ENCODE measurements at places on chromosomes 12 and 14.

DNA sequence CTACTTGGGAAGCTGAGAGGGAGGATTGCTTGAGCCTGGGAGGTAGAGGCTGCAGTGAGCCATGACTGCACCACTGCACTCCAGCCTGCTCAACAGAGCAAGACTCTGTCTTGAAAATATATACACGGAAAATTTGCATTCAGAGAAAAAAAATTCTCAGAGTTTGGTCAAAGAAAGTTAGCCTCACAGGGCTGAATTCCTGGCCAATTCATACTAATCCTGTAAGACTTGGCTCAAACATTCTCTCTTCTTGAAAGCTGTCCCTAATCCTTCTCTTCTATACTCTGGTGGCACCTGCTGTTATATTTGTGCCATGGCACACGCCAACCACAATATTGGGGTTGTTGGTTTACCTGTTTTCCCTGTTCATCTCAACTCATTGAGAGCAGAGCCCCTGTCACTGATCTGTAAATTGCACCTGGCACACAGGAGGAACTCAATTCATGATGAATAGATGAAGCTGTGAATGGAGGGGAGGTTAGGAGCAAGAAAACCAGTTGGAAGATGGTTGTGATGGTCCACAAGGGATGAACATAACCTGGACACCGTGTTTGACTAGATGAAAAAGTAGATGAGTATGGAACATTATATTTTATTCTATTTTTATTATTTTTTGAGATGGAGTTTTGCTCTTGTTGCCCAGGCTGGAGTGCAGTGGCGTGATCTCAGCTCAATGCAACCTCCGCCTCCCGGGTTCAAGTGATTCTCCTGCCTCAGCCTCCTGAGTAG lies 36.8 kb upstream of the SPTSSA start:
- no peak for DNase-seq

DNA sequence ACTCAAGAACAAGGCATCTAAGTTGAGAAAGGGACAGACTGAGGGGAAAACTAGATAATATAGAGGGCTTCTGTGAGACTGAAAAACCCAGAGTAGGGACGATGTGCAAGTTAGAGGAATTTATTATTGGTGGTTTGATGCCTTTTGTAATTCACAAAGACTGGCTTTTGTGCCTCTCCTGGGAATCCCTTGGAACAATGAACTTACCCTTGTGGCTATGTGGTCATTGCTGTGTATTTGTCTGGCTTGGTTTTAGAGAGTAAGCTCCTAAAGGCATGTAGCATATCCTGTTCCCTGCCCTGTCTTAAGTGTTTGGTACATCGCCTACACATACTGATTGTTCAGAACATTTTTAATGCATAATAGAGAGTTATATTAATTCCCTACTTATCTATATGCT lies 26.6 kb downstream of the DCN start:
- DNase-seq = no peak

DNA sequence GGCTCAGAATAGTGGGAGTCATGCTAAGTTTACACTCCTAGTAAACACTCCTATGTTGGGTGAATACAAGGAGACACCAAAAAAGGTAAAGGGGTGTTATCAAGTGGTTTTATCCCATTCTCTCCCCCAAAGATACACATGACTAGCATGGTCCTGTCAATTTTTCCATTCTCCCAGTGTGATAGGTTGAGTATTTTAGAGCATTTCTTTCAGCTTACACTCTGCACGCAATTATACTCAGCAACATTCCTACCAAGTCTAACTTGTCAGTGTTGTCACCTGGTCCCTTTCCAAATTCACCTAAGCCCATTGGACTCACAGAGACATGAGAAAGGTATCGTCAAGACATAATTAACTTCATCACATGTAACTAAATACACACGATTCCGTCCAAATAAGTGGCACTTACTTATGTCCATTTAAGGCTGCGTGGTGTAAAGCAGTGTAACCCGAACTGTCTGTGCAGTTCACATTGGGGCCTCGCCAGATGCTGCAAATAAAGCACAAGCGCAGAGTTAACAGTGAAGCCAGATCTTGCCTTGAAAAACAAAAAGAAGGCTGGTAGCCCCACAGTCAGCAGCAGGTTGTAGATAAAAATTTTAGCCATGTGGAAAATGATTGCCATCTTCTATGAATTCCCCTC lies 159.7 kb downstream of the ANKS1B start:
- DNase-seq = no peak

DNA sequence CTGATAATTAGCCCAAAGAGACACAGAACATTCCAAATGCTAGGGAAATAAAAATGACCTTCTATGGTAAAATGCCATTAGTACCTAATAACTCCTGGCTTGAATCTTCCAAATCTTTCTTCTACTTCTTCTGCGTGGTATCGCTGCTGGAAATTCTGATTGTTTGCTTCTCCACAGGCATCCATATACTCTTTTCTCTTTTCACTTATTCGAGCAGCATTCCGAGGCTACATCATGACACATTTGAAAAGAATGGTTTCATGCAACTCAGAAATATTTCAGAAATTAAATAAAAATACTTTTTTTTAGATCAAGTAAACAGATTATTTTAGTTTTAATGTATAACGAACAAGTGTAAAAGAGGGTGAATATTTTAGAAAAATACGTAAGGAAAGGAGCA lies 18.9 kb downstream of the ZCCHC8 start:
- no peak for DNase-seq

- DNase-seq = no peak
Measured at GRCh38 chr12:125249932-125250331, 184.7 kb downstream of the AACS start.

- no peak for DNase-seq
Measured at GRCh38 chr12:42469355-42470175, 120.0 kb downstream of the PRICKLE1 start.

- DNase-seq = peak; percentile 37
Measured at GRCh38 chr14:101595887-101596721, 34.8 kb downstream of the DIO3 start.

All from stimulated activated CD8-positive, alpha-beta memory T cell treated with anti-CD3 and anti-CD28 coated beads, Interleukin-4, amount 100 ng/mL, for 48 hours (primary cell).